Activated T-cell treated with anti-CD3 and anti-CD28 coated beads for 48 hours (primary cell): ENCODE measurements at places on chromosomes 12 and 14.

- peak; percentile 51 for DNase-seq
Observed at GRCh38 chr12:48999371-49000131, at the start of gene DDN. TSS of gene DDN (minus strand) at chr12:48999375. CDS start at chr12:48999287, 88 bp downstream.

DNA sequence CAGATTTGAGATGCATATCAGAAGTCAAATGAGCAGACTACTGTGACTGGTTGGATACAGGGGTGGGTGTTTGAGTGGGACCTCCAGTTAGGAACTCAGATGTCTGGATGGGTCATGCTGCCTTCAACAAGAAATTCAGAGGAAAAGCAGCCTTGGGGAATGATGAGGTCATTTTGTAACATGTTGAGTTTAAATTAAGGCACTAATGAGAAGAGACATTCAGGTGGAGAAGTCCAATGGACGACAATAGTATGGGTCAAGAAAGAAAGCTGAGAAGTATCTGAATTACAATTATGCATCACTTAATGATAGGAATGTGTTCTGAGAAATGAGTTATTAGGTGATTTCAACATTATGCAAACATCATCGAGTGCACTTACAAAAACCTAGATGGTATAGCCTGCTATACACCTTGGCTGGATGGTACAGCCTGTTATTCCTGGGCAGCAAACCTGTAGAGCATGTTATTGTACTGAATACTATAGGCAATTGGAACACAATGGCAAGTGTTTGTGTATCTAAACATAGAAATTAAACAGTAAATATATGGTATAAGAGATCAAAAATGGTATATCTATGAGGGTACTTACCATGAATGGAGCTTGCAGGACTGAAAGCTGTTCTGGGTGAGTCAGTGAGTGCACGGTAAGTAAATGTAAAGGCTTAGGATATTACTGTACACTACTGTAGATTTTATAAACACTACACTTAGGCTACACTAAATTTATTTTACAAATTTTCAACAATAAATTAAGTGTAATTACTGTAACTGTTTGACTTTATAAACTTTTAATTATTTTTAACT, 414.7 kb downstream of the RAD51B start:
- DNase-seq: no peak

DNA sequence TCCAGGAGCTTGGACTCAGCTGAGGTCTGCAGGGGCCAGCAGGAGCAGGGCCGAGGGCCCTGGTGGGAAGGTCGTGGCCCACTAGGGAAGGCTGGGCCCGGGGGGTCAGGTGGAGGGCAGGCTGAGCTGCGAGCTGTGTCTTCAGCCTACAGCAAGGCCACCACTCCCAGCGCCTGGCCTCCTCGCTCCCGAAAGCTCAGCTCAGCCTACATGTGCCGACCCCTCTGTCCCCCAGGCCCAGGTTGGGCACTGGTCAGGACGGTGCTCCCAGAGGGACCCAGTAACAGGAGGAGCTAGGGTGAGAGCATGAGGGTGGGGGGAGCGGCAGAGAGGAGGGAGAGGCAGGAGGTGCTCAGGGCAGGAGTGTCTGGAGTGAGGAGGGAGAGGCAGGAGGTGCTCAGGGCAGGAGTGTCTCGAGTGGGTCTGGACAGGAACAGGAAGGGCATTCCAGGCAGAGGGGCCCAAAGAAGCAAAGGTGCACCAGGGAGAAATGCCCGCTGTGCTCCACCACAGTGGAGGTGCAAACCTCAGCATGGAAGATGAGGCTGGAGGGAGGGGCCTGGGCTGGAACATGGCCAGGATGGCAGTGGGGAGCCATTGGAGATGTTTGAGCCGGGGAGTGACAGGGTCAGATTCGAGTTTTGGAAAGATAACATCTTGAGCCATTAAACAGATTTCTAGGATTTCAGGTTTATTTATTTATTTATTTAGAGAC, 29.1 kb upstream of the GPR132 start:
- no peak for DNase-seq

DNA sequence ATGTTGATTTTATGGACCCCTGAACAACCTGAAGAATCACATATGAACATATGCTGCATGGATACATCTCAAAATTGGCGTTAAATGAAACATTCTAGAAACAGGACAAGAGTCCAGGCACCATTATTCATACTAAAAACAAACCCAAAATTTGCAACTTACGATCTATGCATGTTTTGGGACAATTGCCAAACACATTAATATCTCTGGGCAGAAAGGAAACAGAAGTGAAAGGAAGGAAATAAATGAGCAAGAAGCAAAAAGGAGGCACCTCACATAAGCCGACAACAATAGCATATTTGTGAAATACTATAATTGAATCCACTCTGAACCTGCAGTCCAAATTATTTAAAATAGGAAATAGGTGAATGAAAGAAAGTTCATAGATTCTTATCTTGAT, 1505.3 kb downstream of the AACS start:
- DNase-seq: no peak

- peak; percentile 52 for DNase-seq
Observed at GRCh38 chr12:48183091-48183875, at the start of gene CCDC184. TSS of gene CCDC184 (plus strand) at chr12:48183644. CDS start at chr12:48184123, 479 bp downstream.

GRCh38 chr12:11746024-11746771, 96.7 kb downstream of the ETV6 start:
- DNase-seq: no peak

DNA sequence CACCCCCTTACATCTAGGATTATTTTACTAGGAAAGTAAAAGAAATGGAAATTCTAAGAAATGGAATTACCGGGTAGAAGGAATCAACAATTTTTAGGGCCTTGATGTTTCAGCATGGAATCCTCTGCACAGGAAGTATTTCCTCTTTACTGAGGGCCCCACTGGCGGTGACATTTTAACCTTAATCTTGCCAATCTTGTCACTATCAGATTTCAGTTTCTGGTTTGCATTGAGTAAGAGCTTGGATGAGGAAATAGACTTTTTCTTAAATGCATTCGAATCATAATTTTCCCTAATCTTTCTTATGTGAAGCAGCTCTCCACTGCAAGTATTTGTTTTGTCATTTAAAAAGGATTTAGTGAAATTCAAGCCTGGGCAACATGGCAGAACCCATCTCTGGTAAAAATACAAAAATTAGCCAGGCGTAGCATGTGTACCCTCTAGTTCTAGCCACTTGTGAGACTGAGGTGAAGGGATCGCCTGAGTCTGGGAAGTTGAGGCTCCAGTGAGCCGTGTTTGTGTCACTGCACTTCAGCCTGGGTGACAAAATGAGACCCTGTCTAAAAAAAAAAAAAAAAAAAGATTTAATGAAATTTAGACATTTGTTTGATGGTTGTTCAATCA, 40.7 kb downstream of the TPCN1 start:
- peak; percentile 14 for DNase-seq

DNA sequence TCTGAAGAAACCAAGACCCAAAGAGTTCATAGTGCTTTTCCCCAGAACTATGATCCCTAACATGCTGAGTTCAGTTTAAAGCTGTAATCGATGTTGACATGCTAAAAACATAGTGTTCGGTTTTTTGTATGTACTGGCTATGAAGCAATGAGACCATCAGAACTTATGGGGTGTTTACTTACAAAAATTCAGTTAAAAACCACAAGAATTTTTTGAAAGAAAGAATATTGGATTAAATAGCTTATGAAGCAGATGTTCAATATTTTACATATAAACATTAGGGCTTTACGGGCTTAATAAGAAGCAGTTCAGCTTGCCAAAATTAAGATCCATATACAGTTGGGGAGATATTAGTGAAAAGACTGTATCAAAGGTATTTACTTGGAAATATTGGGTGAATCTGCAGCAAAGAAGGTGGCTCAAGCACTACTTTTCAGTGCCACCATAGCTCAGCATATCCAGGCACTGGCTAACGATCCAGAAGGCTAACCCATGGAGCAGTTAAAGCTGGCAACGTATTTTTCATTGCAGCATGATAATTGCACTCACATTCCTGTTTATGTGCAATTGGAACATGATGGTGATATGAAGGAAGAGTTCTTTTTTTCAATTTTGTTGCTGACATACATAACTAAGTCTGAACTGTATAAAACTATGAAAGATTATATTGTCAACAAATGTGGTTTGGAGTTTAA, 125.9 kb downstream of the EFCAB11 start:
- DNase-seq: no peak

DNA sequence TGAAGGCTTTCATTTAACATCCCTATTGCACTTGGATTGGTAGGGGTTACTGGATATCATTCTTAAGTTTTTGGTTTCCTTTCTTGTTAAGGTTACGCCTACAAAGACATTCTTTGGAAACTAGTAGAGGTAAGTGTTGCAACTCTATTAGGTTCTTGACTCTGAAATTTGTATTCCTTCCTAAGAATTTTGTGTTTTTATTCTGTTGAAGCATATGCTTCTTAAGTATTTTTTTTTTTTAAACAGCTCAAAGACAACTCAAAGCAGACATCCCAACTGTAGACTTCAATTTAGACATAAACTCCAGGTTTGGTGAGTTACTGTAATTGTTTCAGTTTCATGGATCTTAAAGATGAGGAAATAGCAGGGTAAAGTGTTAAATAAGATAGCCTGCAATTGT, 1.1 kb upstream of the RBMS2 start:
- no peak for DNase-seq
